Left ventricle myocardium inferior (tissue), 1 donor: ENCODE measurements at places on chromosomes 3 and 15.
A peak's percentile ranks its signal among the peaks of the same experiment; 100 is the strongest.

DNA sequence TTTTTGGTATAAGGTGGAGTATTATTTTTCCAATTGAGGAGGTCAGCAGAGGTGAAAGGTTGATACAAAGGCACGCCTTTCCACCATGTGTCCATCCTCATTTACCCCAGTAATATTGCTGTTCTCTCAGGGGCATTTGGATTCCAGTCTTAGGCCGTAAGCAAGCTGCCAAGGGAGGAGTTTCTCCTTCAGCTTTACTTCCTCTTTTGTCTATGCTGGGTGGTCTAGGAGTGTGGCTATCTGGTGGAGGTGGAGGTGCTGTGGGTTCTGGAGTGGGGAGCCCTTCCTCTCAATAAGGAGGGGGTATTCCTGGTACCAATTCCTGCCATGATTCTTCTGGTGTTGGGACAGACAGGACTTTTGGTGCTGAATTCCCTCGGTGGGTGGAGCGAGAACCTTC, 340.6 kb downstream of the KCNH8 start:
- DNase-seq, result no peak

GRCh38 chr3:71530903-71531530, 52.5 kb downstream of the FOXP1 start:
- peak; percentile 19 for DNase-seq

DNA sequence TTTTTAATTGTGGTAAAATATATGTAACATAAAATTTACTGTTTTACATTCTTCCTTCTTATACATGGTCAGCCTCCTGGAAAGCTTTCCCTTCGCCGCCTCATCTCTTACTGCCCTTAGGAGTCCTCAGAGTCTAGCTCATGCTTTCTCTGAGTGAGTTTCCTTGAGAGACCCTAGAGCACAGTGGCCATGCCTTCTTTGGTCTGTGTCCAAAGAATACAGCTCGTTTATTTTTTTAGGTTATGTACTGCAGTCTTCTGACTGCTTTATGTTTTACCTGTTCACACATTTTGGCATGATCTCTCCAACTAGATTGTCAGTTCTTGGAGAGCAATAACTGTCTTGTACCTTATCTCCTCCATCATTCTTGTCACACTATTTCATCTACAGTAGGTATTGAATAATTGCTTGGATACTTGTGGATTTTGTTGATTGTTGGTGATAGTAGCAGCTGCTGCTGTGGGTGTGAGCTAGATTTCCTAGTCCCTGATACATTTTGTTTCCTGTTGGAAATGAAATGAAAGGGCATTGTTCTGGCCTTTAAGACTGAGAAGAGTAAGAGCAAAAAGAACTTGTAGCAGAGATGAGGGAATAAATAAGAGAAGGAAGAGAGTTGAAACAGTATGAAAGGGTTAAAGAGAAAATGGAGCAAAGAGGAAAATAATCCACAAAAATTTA, 10.9 kb downstream of the ARIH2 start:
- DNase-seq, result no peak

- no peak for DNase-seq
These were observed 56.0 kb downstream of the CNTN4 start for GRCh38 chr3:2154621-2155020.

DNA sequence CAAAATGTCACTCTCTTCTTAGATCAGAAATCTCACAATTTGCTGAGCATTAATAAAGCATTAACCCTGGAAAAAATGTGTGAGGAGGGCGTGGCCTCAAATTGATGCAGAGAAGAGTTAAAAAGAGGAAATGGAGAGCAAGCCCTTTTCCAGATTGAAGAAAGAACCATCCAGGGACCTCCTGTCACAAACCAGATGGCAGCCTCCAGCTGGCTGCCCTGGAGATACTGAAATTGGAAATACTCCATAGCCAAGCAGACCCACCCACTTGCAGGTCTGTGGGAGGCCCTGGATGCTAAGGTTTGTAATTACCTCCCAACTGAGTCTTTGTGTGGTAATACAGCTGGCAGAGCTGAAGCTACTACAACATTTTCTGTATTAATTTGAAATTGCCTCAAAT, 214.9 kb downstream of the IL20RB start:
- DNase-seq, result no peak

GRCh38 chr15:80565398-80565797, 129.7 kb upstream of the ABHD17C start:
- no peak for DNase-seq

DNA sequence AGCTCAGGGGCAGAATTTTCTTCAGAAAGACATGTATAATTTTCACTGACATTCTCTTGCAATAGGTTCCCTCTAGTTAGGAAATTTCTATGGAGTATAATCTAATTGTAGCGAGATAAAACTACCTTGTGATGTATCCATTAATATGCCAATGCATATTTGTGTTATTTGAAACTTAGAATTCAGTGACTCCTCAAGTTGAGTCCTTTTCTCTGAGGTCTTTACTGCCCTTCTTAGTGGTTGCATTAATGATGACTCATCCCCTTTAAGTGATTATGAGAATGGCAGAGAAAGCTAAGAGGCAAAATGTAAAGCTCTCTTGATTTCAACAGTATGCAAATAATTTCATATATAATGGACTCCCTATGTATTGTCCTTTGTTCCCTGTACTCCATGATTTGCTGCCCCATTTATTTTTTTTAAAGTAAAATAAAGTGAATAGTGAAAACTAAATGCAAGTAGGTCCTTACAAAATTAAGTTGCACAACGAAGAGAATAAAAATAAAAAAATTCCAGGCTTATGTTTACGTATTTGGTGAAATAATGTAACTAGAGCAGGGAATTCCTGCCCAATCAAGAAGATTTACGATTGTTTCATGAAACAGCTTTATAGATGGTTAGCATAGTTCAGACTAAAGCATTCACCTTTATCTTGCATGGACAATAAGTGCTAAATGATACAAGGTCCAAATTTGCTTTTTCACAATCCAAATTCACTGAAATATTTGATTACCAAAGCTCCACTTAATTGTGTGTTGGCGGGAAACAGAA, 78.1 kb downstream of the ZPLD1 start:
- DNase-seq, result no peak

DNA sequence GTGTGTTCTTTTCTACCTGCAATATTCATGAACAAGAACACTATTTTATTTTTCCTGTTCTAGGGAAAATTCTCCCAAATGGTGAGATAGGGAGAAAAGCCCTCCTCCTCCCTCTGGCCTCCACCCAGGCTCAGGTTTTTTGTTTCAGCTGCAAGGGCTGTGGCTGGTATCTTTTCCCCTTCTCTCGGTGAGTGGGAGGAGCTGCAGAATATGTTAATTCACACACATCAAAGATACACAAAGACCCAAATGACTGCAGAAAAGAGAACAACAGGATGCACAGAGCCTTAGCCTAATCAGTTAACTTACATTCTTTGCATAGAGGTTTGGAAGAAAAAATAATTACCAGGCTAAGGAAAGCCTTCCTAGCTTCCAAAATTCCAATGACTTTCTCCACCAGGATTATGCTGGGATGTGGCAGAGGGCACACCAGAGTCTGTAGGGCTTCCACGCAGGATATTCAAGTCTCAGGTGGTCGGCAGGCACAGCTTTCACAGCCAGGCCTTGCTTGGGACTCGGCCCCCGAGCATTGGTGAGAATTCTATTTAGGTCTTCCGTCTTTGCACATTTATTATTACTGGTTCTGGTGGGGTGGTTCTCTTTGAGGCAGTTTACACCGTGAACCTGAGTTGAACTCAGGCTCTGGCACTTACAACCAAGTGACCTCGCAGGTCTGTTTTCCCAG, 64.9 kb downstream of the ABHD5 start:
- DNase-seq, result no peak

GRCh38 chr3:86967062-86967461, 23.9 kb downstream of the VGLL3 start:
- DNase-seq, result no peak

DNA sequence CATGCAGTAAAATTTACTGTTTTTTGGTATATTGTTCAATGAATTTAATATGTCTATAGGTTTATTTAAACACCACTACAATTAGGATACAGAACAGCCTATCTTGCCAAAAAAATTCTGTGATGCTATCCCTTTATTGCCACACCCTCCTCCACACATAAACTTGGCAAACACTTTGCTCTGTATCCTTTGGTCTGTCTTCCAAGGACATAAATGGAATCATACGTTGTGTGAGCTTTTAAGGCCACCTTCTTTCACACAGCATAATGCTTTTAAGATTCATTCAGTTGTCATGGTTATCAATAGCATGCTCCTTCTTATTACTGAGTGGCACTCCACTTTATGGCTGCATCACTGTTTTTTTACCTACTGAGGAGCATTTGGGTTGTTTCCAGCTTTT, 71.5 kb downstream of the CERS3 start:
- DNase-seq, result no peak

DNA sequence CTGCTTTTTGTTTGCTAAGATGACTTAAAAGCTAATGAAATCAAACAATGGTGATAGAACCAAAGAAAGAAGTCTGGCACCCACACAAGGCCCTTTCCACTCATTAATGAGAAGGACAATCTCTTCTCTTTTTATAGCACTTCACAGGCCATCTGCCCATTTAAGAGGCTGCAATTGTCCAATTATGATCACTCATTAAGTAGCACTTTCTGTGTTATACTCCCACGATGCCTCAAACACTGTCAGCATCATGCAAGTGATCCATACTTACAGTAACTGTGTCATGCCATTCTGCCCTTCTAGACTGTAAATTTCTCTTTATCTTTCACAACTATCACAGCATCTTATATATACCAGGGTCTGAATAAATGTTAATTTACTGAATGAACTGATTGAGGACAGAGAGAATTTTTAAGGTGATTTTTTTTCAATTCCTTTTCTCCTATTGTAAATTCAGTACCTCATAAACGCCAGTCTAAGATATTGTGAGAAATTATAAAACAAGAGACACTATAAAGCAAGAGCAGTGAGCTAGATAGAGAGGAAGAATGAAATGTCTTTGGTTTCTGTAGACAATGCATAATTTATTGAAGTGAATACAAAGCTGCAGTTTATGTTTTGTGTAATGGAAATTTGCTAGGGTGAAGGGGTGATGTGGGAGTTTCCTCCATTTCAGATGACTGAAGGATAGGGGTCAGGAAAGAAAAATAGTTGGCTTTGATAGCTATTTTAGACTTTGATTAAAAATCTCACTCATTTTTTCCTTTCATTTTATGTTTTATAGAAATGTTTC, 17.3 kb downstream of the CD200 start:
- no peak for DNase-seq

DNA sequence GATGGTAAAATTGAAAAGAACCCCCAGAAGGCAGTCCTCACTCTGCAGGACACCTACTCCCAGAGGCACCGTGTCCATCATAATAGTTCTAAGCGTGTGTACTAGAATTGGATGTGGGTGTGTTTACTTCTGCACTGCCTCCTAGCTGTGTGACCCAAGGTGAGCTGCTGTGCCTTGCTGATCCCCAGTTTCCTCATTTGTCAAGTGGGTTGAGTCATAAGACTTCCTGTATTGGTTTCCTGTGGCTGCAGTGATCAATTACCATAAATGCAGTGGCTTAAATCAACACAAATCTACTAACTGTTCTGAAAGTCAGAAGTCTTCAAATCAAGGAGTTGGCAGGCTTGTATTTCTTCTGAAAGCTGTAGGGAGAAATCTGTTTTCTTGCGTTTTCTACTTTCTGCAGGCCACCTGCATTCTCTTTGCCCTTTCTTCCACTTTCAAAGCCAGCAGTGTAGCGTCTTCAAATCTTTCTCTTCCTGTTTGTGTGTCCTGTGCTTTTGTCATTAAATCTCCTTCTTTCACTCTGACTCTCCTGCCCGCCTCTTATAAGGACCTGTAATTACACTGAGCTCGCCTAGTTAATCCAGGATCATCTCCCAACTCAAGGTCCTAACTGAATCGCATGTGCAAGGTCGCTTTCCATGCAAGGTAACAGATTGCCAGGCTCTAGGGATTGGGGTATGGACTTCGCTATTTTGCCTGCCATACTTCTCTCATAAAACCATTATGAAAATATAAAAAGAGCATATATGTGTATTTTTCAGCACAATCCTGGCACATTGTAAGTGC, 59.0 kb downstream of the RORA start:
- no peak for DNase-seq

GRCh38 chr3:120440762-120441161, 10.0 kb downstream of the FSTL1 start:
- DNase-seq, result no peak

- no peak for DNase-seq
These were observed 133.2 kb downstream of the CHSY1 start for GRCh38 chr15:101118615-101119014.

DNA sequence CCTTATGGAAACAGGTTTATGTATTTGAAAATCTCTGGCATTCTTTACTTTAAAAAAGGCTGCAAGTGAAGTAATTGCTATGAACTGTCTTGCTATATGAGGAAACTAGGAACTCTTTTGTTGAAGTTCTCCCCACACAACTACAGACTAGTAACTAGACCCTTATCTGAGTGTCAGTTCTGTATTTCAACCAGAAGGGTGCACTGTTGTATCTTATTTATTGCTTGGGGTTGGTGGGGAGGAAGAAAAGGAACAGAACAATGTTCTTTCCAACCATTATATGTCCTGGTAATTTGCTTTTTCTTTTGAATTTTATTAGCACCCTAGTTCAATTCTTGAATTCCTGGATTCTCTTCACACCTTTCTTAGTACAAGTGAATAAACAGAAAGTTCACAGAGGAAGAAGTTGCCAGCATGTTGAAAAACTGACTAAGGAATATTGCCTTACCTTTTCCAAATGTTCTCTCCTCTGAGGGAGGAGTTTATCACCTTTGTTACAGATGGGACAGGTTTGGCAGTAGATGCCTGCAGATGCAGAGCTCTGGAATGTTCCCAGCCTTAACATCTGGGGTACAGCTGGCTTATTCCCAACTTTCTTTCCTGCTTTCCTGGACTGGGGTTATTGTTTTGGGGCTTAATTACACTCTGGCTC, 162.4 kb upstream of the CFAP20DC start:
- no peak for DNase-seq

- DNase-seq, result no peak
These were observed 68.3 kb downstream of the CD47 start for GRCh38 chr3:108022256-108023150.

DNA sequence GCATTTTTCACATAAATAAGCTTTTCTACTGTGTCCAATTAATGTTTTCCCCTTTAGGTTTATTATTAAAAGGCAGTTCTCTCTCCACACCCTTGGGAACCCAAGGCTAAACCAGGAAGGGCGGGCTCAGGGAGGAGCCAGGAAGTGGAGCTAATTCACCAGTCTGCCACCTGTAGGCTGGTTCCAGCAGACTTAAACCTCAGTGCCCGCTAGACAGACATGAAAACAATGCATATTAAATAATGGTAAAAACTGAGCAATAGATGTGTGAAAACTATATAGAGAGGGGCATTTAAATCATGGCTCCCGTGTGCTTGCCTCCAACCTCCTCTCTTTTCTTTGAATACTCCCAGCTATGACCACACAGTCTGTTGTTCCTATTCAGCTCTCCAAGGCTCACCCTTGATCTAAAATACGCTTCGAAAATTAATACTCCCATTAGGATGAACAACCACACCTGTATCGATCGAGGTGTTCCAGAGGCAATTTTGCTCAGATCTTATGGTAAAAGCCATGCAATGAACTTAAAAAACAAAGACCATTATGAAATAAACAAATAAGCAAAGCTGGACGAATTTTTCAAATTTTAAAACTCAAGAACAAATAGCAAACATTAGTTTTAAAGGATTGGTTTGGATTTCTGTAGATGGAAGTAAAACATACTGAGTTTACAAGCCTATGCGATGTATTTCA, 253.3 kb downstream of the TJP1 start:
- no peak for DNase-seq
